ENCODE measurements at places on chromosomes 1 and 21.
A peak's percentile ranks its signal among the peaks of the same experiment; 100 is the strongest.

DNA sequence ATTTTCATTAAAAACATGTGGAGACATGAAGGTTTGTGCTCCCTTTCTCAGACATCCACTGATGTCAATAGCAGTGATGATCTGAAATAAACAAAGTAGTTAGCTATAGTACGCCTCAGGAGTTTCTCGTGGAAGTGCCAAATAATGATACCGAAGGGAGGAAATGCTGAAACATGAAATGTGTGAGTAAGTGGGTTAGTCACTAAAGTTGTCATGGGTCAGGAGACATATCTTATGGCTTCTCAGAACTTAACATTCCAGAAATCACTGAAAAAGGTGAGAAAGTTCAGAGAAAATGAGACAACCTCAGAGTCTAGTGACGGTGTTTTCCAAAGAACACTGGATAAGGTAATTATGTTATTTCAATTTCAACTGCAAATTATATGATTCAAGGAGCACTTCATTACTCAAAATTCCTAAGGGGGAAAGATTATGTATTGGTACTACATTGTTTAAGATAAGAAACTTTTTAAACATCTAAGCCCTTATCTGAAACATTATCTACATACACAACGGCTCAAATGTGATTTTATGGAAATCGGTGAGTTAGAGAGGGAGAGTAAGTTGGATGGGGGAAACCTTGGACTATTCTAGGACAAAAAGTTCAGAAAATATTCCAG, 20.6 kb downstream of the NIBAN1 start:
- peak; percentile 65 for DNase-seq

DNA sequence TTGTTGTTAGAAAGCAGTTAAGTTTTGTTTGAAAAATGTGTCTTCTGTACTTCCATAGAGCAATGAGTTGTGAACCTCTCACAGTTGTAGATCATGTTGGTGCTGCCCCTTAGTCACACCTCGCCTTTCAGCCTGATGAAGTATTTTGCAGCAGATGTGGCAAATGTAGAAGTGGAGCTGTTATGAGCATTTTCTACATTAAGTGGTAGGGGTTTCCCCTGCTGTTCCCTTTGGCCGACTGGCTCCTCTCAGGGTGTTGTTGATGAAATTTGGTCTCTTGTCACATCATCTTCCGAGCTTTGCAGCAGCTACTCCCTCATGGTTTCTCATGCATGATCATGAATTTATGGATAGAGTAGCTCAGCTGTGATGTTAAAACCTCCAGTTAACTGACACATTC, 33.6 kb upstream of the DENND1B start:
- DNase-seq: no peak

- peak; percentile 37 for DNase-seq
Measured at GRCh38 chr1:164716992-164717703, 158.2 kb downstream of the PBX1 start.

GRCh38 chr1:226874579-226875425, 4.4 kb downstream of the PSEN2 start:
- no peak for DNase-seq

DNA sequence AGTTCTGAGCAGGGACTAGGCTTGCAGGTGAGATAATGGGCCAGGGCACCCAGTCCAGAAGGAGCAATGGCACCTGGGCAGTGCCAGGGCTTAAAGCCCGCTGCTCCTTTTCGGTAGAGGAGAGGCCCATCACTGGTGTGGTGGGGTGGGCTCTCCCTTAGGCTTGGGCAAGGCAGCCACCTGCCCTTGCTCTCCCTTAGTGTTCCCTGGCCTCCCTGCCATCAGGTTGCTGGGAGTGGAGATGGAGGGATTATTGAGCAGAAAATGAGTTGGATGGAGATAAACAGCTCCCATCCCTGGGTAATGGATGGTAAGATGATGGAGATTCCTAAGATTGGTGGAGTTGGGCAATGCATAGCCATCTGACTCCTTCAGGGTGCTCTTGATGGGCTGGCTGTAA, 7.9 kb downstream of the MYOG start:
- DNase-seq: no peak

- DNase-seq: no peak
Measured at GRCh38 chr21:45259206-45259840, 28.4 kb downstream of the POFUT2 start.

DNA sequence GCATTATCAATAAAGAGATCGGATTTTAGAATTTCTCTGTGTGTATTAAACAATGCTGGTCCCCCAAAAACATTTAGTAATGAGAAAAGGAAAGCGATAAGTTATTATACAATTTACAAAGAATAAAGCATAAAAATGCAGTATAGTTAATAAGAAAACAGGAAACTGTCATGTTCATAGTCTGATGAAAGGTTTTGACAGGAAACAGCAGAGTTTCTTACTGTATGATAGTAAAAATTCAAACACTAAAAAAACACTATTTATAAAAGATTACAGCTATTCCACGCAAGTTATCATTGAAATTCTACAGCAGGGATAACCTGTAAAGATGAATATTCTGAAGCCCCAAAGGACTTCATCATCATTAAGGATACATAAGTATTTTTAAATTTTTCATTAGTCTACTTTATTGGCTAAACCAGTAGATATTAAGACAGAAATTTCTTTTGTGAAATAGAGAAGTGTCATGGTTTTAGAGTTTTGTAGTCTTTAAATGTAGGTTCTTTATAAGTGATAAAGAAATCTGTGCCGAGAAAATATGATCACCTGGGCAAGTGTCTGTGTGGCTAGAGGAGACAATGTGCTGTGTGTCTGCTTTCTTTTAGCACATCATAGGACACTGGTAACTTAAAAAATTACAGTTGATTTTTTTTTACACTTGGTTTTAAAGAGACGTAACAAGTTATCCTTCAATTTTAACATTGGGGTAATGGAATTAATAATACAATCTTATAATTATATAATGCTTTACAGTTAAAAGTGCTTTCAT, 49.7 kb upstream of the GFI1 start:
- no peak for DNase-seq

GRCh38 chr1:61472876-61473275, 252.1 kb downstream of the TM2D1 start:
- DNase-seq: no peak

DNA sequence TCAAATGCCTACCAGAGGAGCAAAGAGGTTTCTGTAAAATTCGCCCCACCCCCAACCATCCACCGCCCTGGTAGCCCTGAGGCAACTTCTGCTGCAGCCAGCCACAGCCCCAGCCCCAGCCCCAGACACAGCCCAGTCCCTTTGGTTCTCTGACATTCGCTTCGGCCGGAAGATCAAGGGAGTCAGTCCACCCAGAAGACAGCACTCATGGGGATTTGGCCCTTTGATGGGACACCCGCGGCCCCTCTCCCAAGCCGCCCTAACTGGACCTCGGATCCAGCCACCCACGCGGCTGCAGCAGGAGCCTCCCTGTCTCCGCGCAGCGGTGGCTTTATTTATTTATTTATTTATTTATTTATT, 3881.0 kb downstream of the SRGAP2C start:
- DNase-seq: no peak

DNA sequence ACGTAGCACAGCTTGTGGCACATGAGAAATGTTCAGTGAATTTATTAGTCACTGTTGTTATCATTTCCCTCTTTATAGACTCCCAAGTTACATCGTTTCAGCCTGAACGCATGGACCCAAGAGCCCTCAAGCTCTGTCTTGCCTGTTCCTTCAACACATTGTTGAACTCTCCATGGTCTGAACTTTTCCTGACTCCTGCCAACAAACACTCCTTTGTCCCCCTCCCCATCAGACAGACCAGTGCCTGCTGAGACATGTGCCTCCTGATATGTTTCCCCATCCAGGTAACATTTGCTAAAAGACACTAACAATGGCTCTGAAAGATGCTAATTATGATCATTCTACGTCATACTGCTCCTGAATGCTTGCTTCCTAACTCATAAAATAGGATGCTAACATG, 108.7 kb upstream of the NFIA start:
- no peak for DNase-seq

GRCh38 chr1:12478612-12478985, 139.4 kb downstream of the DHRS3 start:
- DNase-seq: no peak

DNA sequence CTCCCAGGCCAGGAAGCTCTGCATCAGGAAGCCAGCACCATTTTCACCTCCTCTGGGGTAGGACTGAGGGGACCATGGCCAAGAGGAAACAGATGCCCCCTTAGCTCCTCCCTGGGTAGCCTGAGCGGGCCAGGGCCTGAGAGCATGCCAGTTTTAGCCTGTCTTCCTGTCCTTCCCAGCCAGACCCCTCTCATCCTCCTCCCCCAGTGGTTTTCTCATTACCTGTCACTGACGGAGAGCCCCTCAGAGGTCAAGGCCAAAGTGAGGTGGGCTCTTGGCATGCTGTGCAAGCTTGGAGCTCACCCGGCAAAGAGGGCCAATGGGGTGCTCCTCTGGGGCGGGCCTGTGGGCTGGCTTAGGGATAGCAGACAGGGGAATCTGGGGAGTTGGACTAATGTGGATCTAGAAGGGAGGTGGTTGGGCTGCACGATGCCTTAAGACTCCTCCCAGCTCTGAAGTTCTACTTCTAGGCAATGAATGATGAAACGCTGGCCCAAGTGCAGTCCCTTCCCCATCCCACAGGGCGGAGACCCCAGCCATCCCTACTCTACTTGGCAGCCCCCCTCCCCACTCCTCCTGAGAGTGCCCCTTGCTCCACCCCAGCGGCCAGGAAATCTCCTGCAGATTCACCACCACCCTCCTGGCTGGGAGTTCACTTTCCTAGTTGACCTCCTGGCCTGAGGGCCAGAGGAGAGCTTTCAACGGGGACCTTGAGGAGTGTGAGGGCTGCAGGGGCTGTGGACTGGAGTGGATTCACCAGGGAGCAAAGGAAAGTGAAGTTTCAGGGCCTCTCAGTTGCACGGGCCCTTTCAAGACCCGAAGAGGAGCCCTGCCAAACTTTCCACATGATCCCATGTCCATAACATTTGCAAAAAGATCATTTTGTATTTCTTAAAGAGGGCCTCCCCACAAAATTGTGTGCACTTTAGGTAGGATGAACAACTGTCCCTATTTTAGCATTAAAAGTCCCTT, 9.4 kb upstream of the LMNA start:
- DNase-seq: peak; percentile 74

DNA sequence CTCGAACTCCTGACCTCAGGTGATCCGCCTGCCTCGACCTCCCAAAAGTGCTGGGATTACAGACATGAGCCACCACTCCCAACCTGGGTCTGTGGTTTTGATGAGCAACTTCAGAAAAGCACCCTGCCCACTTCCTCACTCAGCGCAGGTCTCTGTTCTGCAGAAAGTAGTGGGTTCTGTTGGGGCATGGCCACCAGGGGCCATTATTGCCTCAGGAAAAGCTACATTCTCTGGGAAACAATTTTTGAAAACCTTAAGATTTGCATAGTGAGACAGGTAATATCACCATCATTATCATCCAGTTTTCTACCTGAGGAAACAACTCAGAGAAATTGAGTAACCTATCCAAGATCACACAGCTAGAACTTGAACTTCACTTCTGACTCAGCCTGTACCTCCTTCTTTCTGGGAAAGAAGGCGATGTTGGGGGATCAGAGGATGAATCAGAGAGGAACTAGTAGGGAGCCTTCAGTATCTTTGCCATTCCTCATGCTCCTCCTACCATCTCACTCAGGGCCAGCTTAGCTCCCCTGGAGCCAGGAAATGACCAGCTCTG, 7.1 kb upstream of the NES start:
- DNase-seq: no peak

- no peak for DNase-seq
Measured at GRCh38 chr1:26570287-26570686, 40.7 kb downstream of the RPS6KA1 start.

GRCh38 chr1:48251821-48252220, 29.3 kb downstream of the SLC5A9 start:
- no peak for DNase-seq

- DNase-seq: no peak
Measured at GRCh38 chr1:228358764-228359612, 47.6 kb downstream of the TRIM11 start.

DNA sequence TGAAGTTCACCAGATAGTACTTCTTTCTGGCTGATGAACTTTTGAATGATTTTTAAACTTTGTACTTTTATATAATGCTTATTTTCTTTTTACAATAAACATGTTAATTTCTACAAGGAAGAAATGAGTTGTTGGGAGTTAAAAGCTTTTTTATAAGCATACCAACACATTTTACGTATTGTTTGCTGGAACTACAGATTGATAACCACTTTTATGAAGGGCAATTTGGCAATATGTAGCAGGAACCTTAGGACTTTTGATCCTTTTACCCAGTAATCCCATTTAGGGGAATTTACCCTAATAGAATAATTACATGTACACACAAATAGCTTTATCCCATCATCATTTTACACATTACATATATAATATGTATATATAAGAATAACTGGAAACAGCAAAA, 16.3 kb downstream of the PRPF38A start:
- DNase-seq: no peak

DNA sequence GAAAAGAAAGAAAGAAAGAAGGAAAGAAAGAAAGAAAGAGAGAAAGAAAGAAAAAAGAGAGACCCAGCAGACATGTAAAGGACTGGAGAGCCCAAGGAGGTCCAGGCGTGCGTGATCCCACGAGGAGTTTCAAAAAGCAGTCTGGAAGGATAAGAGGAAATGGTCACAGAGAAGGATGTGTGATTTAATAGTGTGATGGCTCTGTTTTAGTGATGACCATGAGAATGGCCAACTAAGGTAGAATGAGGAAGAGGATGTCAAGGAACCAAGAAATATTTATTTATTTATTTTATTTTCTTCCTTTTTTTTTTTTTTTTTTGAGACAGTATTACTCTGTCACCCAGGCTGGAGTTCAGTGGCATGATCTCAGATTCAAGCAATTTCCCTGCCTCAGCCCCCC, 25.5 kb downstream of the PTGS2 start:
- no peak for DNase-seq

- DNase-seq: no peak
Measured at GRCh38 chr1:16095447-16095846, 22.0 kb upstream of the FAM131C start.

DNA sequence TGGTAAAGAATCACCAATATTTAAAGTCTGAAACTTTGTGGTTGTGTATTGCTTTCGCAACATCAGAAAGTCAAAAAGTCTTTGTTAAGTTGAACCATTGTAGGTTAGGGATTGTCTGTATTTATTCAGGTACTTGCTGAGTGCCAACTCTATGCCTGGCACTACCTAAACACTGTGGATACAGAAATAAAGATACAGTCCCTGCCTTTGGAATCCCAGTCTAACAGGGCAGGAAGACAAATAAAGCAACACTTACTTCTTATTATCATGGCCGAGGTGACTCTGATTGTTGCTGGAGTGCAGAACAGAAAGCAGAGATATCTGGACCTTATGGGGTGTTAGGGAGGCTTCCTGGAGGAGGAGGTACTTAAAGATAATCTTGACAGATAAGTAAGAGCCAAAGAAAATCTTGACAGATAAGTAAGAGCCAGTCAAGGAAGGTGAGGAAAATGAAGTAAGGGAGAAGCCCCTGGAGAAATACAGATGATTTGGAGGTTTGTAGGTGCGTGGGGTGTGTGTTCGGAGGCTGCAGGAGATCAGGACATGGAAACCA, 11.8 kb upstream of the S100A10 start:
- no peak for DNase-seq
